ENCODE measurements at places on chromosomes 6 and 20.

GRCh38 chr6:110054664-110055386, 76.7 kb downstream of the GPR6 start:
- no peak for DNase-seq

GRCh38 chr6:158422629-158423238, 110.5 kb downstream of the TULP4 start:
- DNase-seq = no peak

GRCh38 chr20:57381596-57382503, 9.3 kb upstream of the RBM38 start:
- peak; percentile 79 for DNase-seq

- DNase-seq = no peak
Measured at GRCh38 chr6:132209351-132209750, 191.9 kb downstream of the MOXD1 start.

DNA sequence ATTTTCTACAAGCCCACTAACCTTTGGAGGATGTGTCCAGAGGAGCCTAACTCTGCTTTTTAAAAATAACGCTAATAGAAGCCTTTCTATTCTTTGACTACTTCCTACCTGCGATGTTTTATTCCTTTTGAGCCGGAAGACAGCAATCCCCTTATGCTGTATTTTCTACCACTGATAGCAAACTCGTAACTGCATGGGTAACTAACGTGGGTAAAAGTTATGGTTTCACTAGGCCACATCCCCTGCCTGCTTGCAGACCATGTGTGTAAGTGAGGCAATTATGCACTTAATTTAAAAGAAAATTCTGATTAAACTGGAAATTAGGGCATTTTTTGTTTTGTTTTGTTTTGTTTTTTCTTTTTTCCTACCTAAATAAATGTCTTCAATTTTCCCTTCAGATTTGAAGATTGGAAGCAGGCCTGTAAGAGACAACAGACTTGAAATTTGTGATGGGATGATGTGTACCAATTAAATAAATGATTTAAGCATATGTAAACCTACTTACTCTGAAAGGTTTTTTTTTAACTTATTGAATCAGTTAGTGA, 931 bp downstream of the UFL1 start:
- DNase-seq = no peak

Data from neural progenitor cell (in vitro differentiated cells).